ENCODE measurements at places on chromosomes 6 and 20.

DNA sequence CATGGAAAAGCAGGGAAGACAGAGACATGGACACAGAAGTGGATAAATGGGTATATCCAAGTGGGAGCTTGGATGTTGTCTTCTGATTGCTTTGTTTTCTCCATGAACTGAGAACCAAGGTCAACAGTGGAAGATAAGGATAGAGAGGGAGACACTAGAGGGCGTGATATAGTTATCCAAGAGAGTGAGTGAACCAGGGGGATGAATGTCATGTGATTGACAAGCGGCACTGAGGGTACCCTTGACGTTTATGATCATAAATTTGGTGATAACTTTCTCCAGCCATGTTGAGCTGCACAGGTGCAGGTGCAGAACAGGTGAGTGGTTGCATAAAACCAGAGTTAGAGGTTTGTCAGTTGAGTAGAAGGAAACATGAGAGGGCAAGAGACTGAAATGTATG, 20.7 kb downstream of the EBF4 start:
- DNase-seq, result peak; percentile 42

GRCh38 chr6:40960742-40961430, 78.1 kb downstream of the UNC5CL start:
- no peak for DNase-seq

GRCh38 chr20:3080939-3081388, 3.6 kb downstream of the AVP start:
- DNase-seq, result no peak

DNA sequence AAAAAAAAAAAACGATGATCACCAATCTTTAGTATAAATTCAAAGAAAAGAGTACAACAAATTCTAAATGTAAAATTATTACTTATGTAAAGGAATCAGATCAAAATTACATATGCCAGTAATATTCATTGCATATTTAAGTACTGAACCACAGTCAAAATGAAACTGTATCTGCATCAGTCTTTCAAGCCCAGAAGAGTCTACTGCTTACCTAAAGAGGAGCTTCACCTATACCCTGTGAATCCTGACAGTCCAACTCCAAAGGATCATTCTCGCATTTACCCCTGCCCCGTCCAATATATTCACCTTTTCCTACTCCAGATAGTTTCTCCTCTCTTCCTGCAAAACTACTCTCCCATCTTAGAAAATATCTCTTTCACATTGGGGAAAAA, 9.2 kb downstream of the ATG5 start:
- DNase-seq, result no peak

GRCh38 chr6:105898286-105898685, 187.8 kb upstream of the PRDM1 start:
- DNase-seq, result no peak

GRCh38 chr20:20237093-20237959, 130.6 kb upstream of the INSM1 start:
- peak; percentile 21 for DNase-seq

GRCh38 chr20:5658912-5659345, 91.3 kb upstream of the SHLD1 start:
- no peak for DNase-seq

DNA sequence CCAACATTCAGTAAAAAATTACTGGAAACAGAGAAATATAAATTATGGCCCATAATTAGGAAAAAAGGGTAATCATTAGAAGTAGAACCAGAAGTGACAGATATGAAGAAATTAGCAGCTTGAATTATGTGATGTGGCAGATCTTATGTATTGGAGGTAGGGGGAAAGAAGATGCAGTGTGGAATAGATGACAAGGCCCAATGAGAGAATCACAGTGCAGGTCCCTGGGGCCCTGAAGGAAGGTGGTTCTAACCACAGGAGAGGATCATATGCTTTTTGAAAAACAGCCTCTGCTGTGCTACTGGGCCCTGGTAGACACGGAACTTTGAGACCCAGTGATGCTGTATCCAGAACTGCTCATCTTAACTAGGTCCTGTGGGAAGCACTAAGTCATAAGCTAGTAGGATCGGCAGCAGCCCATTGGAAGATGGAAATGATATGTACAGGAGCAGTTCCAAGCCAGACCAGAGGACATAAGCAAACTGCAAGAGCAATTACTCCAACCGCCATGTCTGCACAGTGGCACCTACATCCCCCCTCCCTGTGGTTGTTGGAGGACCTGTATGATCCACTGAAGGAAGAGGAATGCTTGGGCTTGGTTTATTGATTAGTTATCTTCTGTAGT, 14.2 kb downstream of the HEBP2 start:
- DNase-seq, result no peak

DNA sequence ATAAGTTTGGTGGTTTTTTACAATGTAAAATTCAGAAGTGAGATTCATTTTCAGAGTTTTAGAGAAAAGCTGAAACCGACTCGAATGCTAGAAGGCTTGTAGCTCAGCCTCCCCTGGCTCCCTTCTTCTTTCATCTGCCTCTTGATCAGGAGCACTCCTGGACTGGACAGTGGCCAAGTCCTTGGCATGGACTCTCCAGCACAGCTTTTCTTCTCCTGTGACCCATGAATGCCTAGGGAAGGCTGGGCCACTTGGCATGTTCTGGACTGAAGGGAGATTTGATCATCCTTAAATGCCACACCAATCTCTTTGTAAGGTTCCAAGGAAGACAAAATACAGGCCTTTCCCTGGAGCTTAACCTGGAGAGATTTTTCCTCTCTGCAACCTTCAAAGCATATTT, 384.0 kb upstream of the SASH1 start:
- no peak for DNase-seq

DNA sequence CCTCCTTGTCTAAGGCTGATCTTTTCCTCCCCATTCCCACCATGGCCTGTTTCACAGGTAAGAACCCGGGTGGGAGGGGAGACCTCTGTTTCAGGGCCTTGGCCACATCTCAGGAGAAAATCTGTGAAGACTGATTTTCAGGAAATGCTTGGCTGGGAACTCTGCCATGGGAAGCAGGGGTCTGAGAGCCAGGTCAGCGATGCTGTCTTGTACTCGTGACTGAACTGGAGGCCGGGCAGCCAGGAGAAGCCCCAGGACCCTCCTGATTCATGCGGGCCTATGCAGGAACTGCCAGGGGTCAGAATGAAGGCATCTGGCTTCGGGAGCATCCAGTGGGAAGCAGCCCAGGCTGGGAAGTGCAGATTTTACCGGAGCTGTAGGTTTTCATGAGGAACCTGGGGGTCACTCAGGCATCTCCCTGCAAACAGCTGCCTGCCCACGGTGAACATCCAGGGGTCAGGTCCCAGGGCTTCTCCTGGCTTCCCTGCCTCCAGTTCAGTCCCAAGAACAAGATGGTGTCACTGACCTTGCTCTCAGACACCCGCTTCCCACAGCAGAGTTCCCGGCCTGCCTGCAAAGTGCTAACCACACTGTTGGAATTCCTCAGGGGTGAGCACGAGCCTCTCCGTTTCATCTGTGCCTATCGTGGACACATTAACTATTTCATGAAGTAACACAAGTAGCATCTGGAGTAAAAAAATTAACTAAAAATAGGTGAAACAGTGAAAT, 90.2 kb upstream of the SULF2 start:
- no peak for DNase-seq

DNA sequence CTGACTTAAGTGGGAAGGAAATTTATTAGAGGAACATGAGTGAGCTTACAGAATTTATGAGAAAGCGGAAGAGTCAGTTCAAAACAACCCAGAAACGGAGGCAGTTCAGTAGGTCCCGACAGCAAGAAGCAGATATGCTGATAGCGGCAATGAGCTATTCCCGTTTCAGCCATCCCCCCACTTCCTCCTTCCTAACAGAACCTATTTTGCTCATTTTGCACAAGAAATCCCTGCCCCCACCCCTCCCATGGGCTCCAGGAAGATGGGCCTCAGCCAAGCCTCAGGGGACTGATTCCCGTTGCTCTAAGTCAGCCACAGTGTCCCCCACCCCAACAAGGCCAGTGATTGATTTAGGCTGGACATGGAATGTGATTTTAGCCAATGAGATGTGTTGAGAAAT, 157.5 kb downstream of the CEBPB start:
- DNase-seq, result no peak

GRCh38 chr20:62226707-62227590, 6.9 kb upstream of the HRH3 start:
- no peak for DNase-seq

- no peak for DNase-seq
These were observed 3.0 kb downstream of the CDH4 start for GRCh38 chr20:61254881-61255626.

DNA sequence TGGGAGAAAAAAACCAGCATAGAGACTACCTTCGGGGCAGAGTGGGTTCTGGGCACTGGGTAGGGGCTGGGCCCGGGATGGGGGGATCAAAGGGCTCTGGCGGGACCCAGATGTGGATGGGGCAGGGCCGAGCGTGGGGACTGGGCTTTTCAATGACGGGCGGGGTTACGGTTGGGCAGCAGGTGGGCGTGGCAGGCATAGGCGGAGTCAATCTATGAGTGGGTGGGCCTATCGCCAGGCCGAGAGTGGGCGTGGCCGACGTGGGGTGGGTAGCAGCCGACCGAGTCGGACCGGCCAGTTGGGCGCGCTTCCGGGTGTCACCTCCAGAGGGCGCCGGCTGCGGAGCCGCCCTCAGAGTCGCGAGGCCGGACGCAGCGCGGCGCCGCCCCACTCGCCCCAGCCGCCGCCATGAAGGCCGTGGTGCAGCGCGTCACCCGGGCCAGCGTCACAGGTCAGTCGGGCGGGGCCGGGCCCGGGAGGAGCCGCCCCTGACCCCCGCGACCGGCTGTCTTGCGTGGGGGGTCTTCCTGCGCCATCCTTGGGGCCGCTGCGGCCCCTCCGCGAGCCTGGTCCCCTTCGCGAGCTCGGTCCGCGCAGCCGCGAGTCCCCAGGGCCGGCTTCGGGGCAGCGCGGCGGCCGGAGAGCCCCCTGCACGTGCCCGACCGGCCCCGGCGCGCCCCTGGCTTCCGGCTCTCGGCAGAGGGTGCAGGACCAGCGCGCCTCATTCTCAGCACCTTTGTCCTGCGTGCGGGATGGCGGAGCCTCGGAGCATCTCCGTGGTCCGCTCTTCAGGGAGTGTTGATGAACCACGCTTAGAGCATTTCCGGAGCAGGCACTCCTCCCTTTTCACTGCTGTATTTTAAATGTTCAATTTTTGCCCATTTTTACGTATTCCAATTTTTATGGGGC, at the start of gene DTD1:
DTD1 (plus strand) TSS at position 390 of the 909 bp plus-strand sequence; CDS start at position 409, 19 bp downstream.
- peak; percentile 78 for DNase-seq

DNA sequence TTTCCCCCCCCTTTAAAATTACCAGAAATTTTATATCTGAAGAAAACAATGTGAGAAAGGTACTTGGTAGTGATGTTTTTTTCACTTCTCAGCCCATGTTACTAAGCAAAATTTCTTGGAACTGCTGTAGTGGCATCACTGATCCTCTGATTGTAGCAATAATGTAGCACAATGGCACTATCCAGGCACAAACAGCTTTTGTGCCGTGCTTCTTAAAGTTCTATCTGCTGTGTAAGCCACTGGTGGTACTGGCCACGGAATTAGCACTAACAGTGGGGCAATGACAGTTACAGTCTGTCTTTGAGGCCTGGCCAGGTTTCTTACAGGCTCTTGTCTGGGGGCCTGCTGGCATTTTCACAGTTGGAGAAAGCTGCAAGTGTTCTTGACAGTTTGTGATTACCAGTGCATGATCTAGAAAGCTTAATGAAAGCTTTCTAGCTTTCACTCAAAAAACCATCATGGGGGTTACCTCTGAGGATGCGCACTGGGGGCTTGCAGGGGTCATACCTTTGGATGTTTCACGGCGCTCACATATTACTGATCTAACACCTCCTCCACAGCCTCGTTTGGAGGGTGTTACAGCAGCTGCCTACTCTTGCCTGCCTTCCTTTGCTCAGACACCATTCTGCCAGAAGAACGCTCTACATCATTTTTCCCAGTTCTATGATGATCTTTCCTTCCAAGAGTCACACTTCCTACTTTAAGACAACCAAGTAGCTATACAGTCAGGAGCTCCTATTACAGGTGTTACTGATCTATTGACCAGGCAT, 58.4 kb upstream of the ARMH2 start:
- DNase-seq, result no peak

GRCh38 chr6:106637717-106638341, 8.5 kb downstream of the QRSL1 start:
- DNase-seq, result no peak

DNA sequence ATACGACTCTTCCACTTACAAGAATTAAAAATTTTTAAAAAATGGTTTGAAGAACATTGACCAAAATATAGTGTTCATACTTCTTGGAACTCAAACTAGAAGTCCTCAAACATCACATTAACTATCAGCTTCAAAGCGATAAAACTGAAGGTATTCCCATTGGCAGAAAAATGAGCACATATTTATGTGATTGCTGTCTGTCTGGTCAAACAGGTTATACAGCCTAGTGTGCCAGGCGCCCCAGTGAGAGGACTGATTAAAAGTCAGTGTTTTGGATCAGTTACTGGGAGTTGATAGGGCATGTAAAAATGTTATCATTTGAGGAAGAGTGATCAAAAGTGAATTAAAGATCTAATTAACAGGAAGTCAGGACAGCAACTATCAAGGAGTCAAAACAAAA, 738.8 kb downstream of the HDGFL1 start:
- DNase-seq, result no peak

DNA sequence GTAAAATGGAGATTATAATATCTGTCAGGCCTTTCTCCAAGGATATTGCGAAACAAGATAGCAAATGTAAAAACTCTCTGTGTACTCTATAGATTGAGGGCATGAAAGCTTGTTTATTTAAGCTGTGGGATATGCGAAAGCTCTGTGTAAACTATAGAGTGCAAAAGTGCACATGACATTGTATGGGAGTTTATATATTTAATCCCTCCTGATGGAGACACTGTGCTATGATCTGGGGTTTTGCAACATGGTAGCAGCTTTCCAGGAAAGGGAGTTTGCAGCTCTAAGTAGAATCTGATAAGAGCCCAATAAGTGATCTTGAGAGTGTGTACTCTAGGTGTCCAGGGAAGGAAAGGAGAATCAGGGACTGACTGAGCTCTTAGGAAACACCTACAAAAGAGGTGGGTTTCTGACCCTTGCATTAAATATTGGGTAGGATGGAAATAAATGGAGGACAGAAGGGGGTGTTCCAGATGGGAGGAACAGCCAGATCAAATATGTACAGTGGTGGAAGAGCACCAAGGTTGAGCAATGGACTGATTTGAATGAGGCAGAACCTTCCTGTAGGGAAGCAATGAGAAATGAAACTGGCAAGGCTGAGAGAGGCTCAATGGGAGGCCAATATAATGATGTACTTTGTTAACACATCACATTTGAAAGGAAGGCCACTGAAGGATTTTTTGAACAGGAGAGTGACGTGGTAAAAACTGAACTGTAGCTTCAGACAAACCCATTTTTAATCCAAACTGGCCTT, 450.1 kb downstream of the GJA1 start:
- no peak for DNase-seq

Measured in T-helper 2 cell (primary cell).